Kidney epithelial cell (primary cell): ENCODE measurements at places on chromosomes 5 and 9.

GRCh38 chr9:88321764-88322163, 66.5 kb upstream of the SPIN1 start:
- DNase-seq, result no peak

- DNase-seq, result no peak
Observed at GRCh38 chr9:71632776-71633175, 135.5 kb downstream of the CEMIP2 start.

GRCh38 chr5:39340506-39340905, 23.8 kb downstream of the C9 start:
- no peak for DNase-seq

GRCh38 chr5:132466433-132467286, 23.9 kb downstream of the IRF1 start:
- no peak for DNase-seq

GRCh38 chr5:73288803-73289720, 116.1 kb downstream of the TMEM174 start:
- DNase-seq, result no peak
